NCI-H82 (cell line): ENCODE measurements at places on chromosomes 4 and X.
A peak's percentile ranks its signal among the peaks of the same experiment; 100 is the strongest.

GRCh38 chr4:97507587-97508245 is 635.6 kb downstream of the STPG2 start:
- no peak for DNase-seq

DNA sequence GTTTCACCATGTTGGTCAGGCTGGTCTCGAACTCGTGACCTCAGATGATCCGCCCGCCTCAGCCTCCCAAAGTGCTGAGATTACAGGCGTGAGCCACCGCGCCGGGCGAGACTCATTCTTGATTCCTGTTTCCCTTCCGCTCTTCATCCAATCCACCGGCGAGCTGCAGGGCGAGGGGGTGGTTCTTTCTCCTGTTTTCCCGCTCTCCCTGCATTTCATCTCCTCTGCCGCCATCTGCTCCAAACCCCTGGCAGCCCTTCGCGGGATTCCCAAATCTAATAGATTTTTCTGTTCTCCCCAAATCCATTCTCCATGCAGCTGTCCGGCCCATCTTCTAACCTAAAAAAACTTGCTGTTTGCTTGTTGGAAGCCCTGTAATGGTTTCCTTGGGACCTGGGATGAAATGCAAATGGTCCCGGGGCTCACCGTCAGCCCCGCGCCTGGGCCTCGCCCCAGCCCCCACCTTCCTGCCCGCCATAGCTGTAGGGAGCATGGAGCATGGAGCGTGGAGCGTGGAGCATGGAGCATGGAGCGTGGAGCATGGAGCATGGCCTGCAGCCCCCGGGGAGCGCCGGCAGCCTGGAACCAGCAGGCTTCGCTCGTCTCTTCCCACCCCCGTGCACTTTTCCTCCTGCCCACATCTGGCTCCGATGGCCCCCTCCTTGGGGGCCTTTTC is 1.1 kb downstream of the ZFP42 start:
- no peak for DNase-seq

DNA sequence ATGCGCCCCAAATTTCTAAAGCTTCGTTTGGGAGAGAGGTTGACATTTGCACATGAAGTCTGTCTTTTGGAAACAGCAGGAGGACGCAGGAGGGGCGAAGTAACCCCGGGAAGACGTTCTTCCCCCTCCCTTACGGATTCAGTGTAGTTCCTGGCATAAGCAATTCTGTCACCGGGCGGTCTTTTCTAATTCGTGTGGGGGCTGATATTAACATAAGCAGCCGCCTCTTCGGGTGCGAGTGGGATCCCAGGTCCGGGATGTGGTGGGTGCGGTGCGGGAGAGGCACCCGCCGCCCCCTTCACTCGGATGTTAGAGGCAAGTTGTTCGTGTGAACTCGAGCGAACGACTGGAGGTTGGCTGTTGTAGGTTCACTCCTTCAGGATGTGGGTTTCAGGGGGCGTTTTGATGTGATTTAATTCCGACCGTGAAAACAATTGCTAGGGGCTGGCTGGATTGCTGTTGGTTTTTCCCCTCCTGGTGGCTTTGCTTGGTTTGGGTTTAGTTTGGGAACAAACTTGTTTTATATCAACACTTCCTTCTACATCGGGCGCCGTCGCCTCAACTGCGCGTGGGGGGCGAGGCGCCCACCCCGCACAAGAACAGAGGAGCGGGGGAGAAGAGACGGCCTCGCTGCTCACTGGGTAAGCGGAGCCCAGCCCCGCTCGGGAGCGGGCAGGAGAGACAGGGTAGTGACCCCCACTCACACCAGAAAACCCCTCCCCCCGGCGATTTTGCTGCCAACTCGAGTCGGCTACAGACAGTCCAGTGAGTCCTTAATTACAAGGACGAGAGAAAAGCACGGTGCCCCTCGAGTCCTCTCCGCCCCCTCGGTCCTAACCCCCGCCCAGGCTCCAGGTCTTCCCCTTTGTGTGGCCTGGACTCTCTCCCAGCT is 2.9 kb upstream of the LEF1 start:
- peak; percentile 15 for DNase-seq

DNA sequence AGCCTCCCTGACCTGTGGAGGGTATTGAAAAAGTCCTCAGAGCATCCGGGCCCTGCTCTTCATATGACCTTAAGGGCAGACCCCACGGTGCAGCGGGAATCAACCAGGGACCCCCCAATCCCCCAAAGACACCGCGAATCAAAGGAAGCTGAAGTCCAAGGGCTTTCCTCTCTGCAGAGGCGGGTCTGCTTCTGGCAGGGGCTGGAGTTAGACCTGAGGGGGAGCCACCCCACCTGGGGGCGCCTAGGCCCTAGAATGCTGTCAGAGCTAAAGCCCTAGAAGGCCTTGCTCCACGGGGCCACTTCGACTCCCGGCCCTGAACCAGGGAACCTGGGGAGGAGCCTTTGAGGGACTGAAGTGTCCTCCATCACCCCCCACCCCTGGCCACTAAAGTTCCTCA is 2.8 kb upstream of the HAUS7 start:
- DNase-seq, result no peak

DNA sequence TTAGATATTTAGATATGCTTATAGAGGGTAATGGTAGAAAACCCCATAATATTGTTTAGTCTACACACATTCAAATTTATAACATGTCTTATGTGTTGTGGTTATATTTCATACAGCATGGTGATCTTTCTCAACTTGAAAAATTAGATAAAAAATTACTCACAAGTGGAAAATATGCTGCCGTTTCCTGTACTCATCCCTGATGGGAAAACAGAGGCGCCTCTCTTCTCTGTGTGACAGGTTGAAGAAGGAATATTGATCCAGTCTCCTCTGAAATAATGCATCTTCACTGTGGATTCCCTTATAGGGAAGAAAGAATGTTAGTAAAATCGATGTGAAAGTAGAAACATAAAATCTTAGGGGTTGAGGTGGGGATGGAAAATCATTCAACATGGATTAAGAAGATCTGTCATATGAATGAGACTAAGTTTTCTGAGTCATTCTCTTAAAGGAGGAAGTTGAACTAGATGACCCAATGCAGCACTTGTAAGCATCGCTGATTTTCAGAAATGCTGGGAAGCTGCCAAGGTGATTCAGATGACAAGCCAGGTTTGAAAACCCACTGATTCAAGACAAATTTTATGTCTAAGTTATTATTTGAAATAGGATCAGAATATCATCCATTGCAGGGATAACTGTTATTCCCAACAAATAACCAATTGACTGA is 70.7 kb downstream of the ANKRD50 start:
- DNase-seq, result no peak

DNA sequence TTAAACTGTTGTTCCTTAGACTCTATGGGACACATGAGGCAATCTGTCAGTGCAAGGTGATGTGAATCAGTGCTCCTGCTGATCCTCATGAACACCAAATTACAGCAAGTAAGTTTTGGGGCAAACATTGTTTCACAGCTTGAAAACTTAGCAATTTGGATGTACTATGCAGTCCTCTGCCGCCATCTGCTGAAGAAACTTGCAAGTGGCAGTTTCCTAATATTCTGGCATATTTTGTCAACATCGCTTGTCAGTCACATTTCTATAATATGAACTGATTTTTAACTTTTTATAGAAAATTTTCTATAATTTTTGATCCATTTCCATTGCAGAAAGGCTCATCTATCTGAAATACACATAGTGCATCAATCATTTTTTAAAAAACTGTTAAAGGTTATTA is 56.3 kb downstream of the ZAR1 start:
- peak; percentile 26 for DNase-seq

DNA sequence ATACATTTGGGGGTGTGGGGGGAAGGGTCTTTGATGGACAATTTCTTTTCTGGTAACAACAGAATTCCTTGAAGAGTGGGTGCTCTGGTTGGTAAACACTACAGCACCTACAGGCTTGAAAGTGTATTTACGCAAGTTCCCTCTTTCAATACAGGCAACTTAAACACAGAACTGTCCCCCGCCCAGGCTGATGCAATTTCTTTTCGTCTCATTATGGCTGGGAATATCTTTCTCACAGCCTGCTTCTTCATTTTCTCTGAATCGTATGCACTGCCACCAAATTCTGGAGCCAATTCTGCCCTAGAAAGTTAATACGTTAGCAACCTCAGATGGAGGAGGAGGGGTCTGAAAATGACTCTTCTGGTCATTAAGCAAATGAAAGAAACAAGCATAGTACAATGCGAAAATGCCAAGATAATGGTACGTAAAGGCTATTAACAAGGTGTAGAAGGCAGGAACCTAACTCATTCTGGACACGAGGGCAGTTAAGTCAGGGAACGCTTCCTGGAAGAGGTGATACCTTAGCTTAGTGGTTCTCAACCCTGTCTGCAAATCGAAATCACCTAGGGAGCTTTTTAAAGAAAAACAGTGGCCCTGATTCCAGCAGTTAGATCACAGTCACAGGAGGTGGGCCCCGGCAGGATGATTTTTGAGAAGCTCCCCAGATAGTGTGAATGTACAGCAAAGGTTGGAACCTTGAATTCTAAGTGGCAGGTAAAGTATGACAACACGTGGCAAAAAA is 1.0 kb downstream of the AGA start:
- DNase-seq, result peak; percentile 42

DNA sequence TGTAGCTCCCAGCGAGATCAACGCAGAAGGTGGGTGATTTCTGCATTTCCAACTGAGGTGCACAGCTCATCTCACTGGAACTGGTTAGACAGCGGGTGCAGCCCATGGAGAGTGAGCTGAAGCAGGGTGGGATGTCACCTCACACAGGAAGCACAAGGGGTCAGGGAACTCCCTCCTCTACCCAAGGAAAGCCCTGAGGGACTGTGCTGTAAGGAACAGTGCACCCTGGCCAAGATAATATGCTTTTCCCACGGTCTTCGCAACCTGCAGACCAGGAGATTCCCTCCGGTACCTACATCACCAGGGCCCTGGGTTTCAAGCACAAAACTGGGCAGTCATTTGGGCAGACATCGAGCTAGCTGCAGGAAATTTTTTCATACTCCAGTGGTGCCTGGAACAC is 216.4 kb upstream of the TET2 start:
- no peak for DNase-seq

GRCh38 chrX:311156-312129 is 7.2 kb downstream of the GTPBP6 start:
- DNase-seq, result no peak

- DNase-seq, result peak; percentile 29
Measured at GRCh38 chr4:141028024-141028529, 105.2 kb downstream of the RNF150 start.

GRCh38 chrX:14030174-14030530 is 460 bp upstream of the GEMIN8 start:
- DNase-seq, result peak; percentile 26

- DNase-seq, result no peak
Measured at GRCh38 chrX:13803116-13803515, 13.8 kb downstream of the GPM6B start.

GRCh38 chr4:7103607-7104365 is 35.9 kb upstream of the GRPEL1 start:
- DNase-seq, result peak; percentile 35

GRCh38 chrX:8988446-8988845 is 45.5 kb downstream of the FAM9B start:
- DNase-seq, result no peak

DNA sequence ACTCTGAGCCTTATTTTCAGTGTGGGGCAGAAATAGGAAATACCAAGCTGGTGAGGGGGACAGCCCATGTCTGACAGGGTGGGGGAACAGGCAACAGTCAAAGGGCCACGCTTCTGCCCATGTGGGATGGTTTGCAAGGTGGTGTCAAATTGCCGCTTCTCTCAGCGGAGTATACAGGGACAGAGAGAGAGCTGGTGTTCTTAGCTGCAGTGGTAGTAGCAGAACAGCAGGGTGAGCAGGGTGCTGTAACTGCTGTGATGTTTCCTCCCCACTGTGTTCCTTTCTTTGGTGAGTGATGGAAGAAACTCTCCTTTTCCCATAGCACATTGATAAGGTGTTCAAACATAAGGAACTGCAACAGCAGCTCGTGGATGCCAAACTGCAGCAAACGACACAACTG is 37.9 kb downstream of the RBBP7 start:
- no peak for DNase-seq

DNA sequence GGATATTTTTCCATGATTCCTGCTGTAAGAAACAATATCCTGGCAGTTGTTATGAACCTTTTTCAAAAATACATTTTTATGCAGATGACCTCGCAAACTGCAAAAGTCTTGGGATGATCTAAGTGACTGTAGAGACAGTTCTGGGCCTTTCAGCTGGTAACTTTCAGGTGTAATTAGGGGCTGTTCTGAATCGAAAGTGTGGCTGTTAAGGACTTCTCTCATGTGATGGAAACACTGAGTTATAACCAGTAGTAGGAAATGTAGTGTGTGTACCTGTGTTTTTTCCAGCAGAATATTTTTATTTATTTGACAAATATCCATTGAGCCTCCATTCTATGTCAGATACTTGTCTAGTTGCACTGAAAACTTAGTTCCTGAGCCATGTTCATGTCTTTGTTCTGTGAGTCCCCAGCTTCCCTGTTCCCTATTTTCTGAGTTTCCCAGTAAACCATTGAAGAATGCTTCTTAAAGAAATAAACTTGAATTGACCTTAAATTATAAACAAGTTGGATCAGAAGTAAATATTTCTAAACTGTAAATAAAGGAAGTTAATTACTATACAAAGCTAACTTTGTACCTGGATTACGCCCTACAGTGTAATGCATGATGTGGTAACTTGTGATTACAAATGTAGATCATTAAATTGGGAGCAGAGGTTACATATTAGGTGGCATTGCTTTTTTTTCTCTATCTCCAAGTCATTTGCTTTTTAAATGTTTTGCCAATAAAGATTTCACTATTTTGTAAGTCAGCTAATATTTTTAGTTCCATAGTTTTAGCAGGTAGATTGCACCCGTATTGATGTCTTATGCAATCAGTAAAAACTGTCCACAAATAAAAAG is 33.7 kb upstream of the HPGD start:
- no peak for DNase-seq

DNA sequence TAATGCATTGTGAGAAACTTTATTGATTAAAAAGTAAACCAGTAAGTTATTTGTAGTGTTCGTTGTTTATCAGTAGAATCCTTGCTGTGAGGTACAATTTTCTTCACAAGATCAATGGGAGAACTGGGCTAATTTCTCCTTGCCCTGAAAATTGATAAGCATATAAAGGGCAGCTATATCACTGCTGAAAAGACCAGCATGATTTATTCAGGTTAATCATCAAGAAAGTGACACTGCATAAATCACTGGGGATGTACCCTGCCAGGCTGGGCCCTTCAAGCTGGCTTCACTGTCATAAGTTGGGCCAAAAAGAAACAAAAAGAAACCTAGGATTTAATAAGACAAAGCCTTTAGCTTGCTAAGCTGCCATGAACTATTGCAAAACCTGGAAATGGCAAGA is 746.7 kb downstream of the STPG2 start:
- DNase-seq, result no peak

- no peak for DNase-seq
Measured at GRCh38 chrX:37722595-37722994, 37.0 kb downstream of the XK start.

DNA sequence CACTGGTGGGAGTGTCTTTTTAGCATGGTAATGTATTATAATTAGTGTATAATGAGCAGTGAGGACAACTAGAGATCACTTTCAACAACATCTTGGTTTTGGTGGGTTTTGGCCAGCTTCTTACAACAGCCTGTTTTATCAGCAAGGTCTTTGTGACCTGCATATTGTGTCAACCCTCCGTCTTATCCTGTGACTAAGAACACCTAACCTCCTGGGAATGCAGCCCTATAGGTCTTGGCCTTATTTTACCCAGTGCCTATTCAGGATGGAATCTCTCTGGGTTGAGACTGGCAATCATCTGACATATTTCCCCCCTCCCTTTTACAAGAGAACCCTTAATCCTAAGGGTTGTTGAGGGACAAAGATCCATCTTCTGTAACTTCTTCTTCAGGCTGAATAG is 21.9 kb upstream of the ADH4 start:
- no peak for DNase-seq

- no peak for DNase-seq
Measured at GRCh38 chrX:150184491-150184890, 178.6 kb upstream of the MAMLD1 start.
